OCI-M1 (cell line): ENCODE measurements at places on chromosomes 1 and 21.

DNA sequence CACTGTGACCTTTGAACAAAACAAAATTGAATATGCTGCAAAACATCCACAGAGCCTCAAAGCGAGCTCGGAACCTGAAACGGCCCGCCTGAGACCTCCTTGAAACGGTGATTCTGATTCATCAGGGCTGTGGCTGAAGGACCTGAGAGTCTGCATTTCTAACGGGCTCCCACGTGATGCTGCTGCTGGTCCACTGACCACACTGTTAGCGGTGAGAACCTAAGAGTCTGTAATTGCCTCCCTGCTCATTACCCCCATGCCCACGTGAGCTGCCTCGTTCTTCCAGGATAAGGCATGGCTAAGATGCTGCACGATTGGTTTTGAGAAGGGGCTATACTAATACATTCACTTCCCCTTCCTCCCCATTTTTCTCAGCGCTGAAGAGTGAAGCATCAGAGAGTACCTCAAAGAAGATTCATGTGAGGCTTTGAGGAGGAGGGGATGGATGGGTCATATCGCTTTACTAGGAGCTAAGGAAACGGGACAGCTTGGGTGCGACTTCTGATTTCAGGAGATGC is 9.7 kb downstream of the TLR5 start:
- DNase-seq = no peak

GRCh38 chr1:219416598-219417238 is 196.2 kb downstream of the ZC3H11B start:
- peak; percentile 83 for DNase-seq

GRCh38 chr1:233189526-233189925 is 106.0 kb downstream of the PCNX2 start:
- DNase-seq = no peak

- no peak for DNase-seq
Measured at GRCh38 chr1:165639821-165640623, 9.0 kb downstream of the MGST3 start.

GRCh38 chr1:179146476-179146875 is 64.6 kb downstream of the TOR3A start:
- DNase-seq = no peak

- DNase-seq = no peak
Measured at GRCh38 chr1:94095112-94095637, 25.8 kb downstream of the ABCA4 start.

DNA sequence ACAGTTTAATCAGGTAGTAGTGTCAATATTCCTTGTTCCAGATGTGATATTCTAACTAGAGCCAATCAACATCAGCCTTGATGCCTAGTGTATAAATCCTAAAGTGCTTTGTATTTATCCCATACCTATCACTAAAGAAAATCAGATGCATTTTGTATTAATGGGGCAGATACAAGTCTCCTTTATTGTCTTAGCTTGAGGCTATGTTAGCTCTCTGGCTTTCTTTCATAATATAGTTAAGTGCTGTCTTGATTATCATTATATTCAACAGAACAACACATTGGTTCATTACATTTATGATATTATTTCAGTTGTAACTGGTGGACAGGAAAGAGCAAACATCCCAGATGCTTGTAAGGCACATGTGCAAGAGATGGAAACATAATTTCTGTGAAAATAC is 338.8 kb downstream of the PLA2G4A start:
- no peak for DNase-seq

- peak; percentile 61 for DNase-seq
Measured at GRCh38 chr1:9892563-9893528, 17.2 kb downstream of the CTNNBIP1 start.

DNA sequence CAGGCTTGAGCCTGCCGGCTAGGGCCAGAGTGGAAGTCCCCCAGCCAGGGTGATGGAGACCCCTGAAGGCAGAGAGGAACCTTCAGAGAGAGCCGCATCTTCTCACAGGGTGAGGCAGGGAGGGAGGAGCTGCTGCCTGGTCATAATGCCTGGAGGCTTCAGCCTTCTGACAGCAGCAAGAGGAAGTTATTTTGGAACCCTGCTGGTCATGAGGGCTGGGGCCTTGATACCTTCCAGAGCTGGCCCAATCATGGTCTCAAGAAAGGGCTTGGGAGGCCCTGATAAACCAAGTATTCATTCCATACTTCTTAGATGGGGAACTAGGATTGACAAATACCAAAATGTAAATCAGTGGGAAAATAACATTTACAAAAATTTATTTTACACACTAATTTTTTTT is 26.6 kb upstream of the MPZL1 start:
- DNase-seq = peak; percentile 72

DNA sequence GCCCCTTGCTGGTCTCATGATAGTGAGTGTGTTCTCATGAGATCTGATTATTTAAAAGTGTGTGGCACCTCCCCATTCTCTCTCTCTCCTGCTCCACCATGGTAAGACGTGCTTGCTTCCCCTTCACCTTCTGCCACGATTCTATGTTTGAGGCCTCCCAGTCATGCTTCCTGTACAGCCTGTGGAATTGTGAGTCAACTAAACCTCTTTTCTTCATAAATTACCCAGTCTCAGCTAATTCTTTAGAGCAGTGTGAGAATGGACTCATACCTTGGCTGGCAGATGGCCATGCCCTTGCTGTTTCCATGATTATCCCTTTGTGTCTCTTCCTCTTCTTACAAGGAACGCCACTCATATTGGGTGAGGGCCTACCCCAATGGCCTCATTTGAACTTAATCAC is 40.3 kb downstream of the PSMG1 start:
- DNase-seq = no peak

DNA sequence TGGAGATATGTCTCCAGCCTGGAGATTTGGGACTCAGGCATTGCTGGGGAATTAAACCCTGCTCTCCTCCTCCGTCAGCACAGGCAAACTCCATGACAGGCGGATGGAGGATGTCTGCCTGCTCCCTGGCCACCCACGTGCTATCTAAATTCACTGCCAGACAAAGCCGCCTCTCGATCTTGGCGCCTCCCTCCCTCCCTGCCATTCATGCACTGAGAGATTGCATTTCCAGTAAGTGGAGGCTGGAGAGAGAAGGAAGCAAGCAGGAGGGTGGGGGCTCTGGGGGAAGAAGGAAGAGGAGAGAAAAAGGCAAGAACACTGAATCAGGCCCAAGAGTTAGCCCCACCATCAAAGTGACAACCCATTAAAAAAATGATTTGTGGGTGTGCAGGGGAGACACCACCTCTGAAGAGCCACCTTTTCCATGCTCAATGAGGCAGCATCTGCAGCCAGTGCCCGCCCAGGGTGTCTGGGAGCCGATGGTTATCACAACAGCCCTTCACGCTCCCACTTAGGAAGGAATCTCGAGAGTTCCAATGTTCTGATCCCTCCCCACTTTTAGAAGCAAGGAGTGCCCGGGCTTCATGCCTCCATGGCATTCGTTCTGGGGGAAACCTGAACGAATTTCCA is 183.0 kb downstream of the HIVEP3 start:
- DNase-seq = no peak

DNA sequence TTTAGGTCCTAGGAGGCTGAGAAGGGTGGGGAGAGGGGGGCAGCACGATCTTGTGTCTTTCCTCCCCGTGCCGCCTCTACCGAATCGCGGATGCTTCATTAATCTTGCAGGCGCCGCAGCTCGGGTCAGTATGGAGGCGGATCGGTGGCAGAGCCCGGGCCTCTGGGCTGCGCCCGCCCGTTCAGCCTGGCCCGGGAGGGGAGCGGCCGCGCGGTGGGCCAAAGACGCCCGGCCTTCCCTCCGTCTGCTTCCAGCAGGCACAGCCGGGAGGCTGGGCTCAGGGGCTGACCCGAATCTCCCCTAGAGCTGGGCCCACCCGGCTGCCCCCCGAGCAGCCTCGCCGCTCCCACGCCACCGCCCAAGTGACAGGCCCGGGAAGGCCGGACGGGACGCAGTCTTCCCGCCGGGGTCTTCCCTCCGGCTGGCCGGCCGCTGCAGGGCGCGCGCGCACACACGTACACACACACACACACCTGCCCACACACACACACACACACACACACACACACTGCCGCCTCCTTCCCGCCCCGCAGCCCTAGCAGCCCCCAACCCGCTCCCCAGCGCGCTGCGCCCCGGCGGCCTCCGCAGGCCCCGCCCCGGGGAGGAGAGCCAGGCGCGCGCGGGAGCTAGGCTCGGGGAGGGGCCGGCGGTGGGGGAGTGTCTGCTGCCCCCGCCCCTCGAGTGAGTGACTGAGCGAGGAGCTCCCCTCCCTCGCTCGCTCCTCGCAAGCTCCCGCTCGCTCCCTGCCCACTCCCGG is at the start of gene C1orf21:
TSS of gene C1orf21 (plus strand) at position 718 of the 757 bp plus-strand sequence. CDS start 90,481 bp downstream, outside the sequence.
- peak; percentile 87 for DNase-seq

DNA sequence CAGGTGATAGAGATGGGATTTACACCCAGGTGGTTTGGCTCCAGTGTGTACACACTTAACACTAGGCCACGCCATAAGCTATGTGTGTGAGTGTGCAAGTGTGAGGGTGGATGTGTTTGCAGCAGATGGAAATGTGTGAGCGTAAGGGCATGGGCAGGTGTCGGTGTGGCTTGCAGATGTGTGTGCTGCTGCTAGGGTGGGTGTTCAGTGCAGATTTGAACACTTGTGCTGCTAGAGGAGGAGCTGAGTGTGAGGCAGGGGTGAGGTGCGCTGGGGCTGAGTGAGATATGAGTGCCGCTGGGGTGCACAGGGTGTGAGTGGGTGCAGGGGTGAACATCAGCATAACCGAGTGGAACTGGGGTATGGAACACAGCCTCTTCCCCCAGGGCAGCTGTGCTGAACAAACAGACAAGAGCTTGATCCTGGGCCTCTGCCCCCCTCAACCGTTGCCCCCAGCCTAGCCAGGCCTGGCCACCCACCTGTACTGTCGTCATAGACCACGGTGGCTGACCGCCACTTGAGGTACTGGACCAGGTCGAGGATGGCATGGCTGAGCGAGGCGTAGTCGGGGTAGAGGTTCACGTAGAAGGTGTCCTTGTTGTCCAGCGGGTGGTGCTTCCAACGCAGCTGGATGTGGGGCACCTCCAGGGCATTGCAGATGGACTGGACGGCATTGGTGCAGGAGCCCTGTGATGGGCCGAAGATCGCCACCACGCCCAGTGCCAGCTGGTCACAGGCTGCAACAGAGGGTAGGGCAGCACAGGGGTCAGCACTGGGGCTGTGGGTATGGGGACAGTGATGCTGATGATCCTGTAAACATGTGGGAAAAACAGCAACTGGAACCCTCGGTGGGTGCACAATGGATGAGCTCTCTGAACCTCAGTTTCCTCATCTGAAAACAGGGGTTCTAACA is 153.9 kb downstream of the GRIK3 start:
- no peak for DNase-seq

DNA sequence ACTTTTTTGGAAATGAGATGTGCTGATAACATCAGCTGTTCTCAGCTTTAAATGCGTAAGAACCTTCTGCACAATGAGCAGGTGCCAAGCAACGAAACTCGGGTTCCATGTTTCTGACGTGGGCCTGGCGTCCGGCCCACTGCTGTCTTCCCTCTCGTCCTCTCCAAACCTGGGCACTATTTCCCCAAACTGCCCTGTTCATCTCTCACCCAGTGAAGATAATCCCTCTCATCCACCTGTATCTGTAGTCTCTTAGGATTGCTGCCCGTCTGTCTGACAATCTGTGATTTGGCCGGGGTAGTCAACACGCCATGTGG is 50.1 kb upstream of the CNTN2 start:
- DNase-seq = no peak

DNA sequence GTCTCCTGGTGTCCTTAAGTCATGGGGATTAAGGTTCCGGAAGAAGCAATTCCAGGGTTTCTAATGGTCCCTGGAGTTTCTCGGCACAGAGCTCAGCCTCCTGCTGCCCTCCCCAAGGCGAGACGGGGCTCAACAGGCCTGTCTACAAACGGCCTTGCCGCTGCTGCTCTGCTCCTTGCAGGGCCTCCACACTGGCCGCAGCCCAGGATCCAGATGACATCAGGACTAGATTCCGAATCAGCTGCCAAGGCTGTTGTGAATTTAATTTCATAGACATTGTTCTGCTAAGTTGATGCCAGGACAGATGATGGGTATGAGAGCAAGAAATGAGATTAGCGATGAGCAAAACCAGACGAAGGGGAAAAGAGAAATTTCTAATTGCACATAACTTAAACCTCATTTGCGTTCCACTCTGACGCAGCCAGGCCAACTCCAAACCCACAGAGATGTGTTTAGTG is 103.6 kb upstream of the BACE2 start:
- no peak for DNase-seq

- DNase-seq = no peak
Measured at GRCh38 chr1:208174200-208174599, 70.0 kb downstream of the PLXNA2 start.

DNA sequence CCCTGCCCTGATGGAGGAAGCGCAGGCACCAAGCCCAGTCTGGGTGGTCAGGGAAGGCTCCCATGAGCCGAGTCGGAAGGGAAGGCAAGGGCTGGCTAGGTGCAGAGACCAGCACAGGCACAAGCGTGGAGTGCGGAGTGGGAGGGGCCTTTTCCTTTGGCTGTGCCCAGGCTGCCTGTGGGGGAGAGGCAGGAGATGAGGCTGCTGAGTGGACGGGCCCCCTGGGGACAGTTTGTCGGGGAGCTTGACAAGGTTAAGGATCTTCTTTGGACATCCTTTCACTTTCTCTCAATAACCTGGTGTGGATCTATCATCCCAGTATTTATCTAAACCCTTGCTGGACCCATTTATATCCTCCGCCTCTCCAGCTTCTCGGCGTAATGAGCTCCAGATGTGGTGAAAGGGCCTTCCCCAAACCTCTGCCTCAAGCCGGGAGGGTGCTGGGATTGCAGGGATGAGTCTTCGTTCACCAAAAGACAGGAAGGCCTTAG is 42.9 kb downstream of the EPHB2 start:
- no peak for DNase-seq
